ENCODE measurements at places on chromosomes 11 and 22.

GRCh38 chr11:196786-197731, 4.2 kb downstream of the SCGB1C1 start:
- peak; percentile 6 for DNase-seq

- no peak for DNase-seq
These were observed 6.7 kb upstream of the OR5I1 start for GRCh38 chr11:55942785-55943392.

DNA sequence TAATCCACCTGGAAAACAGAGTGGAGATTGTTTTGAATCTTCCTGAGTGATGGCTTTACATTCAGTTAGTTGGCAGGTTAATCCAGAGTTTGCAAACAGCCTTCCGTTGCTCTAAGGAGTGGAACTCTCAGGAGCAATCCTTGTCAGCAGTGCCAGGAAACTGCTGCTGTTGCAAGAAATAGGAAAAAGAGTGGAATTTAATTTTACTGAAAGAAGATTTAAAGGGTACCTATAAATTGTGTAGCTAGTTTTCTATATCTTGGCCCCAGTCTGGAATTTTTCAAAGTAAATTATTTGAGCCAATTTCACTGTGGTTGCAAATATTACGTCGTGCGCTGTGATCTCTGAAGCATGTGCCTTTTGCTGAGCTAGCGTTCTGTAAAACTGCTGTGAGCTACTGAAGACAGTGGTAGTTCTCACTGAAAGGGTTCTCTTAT, 55.5 kb upstream of the SLC5A12 start:
- no peak for DNase-seq

DNA sequence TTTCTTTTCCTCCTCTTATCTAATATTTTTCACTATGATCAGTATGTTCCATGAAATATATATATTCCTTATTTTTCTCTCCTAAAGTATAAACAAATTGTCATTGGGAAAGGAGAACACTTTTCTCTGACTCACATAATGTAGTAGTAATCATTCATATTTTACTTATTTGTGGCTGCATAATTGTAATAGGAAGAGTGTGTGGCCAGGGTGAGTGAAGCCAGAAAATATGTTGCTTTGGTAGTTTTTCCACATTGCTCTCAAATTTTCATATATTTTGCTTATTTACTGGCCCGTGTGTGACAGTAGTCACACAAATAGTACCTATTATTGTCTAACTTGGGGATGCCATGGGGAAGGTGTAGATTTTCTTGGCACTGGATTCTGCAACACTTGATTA, 172.1 kb downstream of the DYNC2H1 start:
- DNase-seq: no peak

- no peak for DNase-seq
These were observed 52.8 kb downstream of the CYTH4 start for GRCh38 chr22:37334859-37335805.
